Lung (tissue), 17 donors: ENCODE measurements at places on chromosomes 7 and 10.

GRCh38 chr7:103690242-103690974 lies 244.4 kb upstream of the SLC26A5 start:
- no peak for DNase-seq

- no peak for DNase-seq
Measured at GRCh38 chr10:124349231-124349995, 69.3 kb downstream of the OAT start.

DNA sequence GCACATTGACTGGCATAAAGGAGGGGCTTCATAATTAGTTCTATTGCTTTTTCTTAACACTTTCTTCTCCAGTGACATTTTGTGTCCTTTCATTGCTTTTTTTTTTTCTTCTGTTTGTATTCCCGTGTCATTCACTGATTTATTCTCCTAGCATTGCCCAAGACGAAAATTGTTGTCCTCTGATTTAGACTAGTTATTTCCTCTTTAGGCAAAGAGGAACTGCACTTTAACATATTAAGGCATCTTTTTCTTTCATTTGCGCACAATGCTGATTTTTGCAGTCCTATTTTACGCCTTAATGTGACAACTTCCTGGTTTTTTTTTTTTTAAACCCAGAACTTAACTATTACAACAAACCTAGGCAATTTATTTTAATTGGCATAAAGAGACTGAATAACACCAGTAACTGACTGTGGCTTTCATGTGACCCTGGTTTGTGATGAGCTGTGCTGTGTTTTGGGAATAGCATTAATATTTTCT lies 39.7 kb downstream of the ARID5B start:
- no peak for DNase-seq

DNA sequence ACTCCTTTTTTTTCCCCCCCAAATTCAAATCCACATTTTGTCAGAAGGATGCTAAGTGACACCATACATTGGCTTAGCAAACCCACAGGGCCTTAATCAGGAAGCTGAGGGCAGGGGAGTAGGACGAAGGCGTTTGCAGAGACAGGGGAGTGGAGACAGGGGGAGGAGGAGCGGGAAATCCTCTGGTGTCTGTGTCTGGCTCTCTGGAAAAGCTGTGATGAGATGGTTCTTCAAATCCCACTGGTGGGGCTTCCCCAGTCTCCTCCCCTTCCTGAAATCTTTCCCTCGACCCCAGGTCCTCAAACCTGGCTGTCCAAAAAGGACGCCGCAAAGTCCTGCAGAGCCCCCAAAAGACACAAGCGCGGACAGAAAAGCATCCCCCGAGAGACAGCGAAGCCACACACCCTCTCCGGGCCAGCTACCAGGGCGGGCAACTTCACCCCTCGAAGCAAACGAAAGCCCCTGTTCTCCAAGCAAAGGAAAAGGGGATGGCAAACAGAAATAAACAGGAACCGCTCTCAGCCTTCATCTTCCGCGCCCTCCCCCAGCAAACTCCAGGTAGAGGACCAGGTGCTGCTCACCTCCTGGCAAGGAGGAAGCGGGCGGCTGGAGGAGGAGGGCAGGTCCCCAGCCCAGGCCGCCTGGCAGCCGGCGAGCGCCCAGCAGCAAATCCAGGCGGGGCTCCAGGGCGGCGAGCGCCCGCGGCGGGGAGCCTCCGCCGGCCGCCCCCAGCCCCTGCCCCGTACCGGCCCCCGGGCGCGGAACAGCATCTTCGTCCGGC lies 520 bp downstream of the ELAPOR2 start:
- DNase-seq = peak; percentile 23

DNA sequence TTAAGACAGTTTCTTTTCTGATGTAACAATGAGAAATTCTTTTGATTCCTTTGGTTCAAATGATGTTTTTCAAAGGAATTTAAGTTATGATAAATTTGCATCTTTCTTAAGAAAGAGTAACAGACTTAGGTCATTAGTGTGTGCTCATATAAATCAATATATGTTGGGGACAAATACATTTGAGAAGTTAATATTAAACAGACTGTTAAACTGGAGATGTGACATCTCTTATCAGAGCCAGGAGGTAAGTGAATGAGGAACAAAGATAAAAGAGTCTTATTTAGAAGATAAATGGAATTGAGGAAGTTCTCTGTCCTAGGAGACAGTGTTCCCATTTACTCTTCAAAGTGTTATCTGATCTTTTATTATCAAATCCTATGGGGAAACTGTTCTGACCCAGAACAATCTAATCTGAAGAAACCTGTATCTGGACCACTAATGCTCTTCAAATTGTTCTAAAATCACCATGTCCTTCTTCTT lies 104.8 kb upstream of the LAMB4 start:
- DNase-seq = no peak

- no peak for DNase-seq
Measured at GRCh38 chr7:153902862-153903261, 149.3 kb upstream of the DPP6 start.

DNA sequence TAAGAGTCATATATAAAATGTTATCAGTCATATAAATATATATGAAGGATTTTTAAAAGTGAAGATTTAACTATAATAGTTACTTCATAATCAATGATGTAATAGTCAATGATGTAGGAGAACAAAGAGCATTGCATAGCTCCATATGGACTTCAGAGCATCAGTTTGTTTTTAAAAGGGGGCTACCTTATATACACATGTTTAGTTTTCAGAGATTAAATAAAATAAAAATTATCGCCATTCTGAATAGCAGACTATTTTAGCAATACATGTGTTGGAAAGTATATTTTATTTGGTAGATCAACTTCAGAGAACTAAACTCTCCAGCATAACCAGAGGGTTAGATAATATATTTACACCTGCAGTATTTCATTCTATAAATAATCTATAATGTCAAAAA lies 29.1 kb upstream of the EPC1 start:
- DNase-seq = peak; percentile 44

- DNase-seq = peak; percentile 88
Measured at GRCh38 chr7:13990319-13990983, 985 bp upstream of the ETV1 start.

DNA sequence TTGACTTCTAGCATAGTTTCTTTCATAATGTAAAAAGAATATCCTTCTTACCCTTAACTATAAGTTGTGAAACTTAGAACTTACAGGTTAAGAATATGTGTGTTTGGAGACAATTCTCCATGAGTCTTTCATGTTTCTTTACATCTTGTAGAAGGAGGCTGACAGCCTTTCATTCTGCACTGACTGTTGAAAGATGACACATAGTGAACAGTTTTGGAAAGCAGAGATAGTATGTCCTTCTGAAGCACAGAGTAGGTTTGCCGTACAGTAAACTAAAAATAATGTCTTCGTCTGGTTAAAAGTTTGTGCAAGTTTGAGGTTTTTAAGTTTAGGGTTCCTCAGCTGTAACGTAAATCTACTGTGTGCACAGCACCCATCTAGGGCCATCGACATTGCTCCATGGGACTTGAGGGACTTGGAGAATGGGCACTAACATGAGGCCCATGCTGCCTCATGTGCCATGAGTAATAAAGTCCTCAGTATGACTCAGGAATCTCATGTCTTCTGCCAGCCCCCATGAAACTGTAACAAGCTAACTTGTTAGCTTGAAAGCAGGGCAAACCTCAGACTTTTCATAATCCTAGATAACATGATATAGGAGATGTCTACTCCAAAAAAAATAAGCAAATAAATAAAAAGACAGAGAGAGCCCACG lies 24.5 kb upstream of the ELAPOR2 start:
- DNase-seq = no peak

GRCh38 chr10:1573981-1574380 lies 163.3 kb downstream of the ADARB2 start:
- DNase-seq = no peak
